ENCODE measurements at places on chromosomes 4 and X. TPM values are rescaled to one million over a fixed set of nuclear protein-coding genes. Genes with fewer than 3 reads are reported as not detected.

DNA sequence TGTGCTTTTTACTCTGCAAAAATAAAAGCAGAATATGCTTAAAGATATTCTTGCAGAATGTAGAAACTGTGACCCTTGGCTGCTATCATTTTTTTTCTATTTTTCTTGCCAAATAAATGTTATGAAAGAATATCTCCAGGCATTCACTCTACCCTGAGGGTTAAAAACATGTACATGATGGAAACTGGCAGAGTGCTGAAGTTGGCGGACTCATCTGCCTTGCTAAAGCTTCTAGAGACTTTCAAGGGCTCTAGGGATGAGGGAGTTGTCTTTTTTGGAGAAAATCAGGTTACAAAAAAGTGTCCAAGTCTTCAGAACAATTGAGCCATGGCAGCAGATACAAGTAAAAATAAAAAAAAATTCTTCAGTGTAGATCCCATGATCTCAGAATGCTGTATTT, 40.5 kb upstream of the NRK start:
- DNase-seq: no peak

DNA sequence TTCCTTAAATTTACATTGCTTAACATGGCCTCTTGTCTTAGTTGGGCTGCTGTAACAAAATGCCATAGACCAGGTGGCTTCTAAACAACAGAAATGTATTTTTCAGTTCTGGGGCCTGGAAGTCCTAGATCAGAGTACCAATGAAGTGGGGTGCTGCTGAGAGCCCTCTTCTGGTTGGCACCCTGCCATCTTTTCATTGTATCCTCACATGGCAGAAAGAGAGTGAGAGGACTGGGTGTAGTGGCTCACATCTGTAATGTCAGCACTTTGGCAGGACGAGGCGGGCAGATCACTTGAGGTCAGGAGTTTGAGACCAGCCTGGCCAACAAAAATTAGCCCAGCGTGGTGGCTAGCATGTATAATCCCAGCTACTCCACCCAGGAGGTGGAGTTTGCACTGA, 12.0 kb upstream of the KLB start:
- DNase-seq: no peak

DNA sequence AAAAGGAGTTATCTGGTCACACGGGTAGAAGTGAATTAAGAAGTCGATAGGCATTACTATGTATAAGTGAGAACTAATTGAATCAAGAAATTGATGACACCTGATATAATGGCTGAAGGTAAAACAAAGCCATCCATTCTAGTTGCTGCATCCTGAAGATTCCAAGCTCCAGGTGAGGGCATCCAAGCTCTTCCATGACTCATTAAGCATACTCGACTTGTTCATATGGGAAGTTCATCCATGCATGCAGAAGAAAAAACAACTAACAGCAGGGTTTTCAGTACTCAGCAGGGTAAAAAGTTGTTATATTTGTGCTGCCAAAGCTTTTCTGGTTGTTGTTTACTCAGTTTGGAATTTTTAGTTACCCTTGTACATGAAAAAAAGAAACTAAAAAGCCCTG, 508.0 kb upstream of the CXorf51A start:
- DNase-seq: no peak

The STK26 gene
- 8.9 TPM for total RNA-seq

The DGAT2L6 gene
- not detected for total RNA-seq

The IL21 gene
- not detected for total RNA-seq

The PABPC1L2A gene
- not detected for total RNA-seq

Measured in omental fat pad (tissue), 4 donors.